Ammon's horn (tissue), 1 donor: ENCODE measurements at places on chromosomes 16 and 17.

DNA sequence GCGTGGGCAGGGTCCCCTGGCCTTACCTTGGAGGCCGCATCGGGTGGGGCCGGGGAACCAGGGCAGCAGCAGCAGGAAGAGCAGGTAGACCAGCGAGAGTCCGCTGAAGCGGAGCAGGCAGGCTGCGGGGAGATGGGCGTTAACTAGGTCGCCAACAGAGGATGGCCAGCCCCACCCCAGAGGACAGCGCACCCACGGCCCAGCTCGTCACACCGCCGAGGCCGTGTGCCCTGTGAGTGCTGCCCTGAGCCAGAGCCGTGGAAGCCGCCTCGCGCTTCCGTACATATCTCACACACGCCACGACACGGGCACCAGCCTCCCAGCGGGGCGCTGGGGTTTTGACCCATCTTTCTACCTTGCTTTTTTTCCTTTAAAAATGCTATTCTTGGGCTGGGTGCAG is 35.7 kb downstream of the PIEZO1 start:
- DNase-seq, result no peak

DNA sequence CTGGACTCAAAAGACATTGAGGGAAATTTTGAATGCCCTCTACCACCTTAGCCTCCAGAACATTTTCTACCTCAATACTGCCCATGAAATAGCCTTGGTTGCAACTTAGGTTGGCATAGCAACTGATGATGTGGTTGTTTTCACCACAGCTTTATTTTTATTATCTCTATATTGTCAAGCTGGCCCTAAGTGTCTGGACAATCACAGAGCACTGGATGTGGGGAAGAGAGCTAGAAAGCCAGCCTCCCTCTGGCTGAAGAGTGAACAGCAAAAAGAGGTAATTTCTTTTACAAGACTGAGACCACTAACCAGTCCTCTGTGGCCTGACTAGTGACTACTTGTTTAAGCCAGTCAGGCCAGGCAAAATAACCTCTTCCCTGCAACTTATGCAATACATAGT is 159.6 kb downstream of the HS3ST2 start:
- no peak for DNase-seq

DNA sequence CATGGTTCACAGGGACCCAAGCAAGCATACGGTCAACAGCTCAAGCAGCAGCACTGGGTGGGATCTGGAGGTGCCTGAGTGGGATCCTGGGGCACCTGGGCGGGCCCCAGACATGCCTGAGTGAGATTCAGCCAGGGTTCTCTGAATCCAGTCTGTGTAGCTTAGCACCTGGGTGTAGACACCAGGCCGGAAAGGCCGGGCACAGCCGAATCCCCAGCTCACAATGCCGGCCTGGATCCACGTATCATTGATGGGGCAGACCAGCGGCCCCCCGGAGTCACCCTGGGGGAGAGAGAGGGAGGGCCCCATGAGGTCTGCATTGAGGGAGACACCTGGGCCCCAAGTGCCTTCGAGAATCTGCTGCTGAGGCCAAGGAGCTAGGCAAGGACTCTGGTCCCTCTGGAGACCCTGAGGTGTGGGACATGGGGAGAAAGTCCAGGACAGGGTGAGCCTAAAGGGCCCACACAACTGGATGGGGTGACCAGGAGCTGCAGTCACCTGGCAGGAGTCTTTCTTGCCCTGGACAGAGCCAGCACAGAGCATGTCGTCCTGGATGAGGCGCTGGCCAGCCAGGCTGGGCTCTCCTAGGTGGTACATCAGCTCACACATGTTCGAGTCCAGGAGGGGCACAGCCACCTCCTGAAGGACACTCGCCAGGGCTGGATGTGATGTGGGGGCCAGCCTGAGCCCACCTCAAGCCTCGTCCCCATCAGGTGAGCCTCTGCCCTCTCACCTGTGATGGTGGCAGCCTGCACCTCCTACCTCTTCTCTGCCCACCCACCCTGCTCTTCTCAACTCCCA is 9.7 kb downstream of the ZG16B start:
- DNase-seq, result no peak

DNA sequence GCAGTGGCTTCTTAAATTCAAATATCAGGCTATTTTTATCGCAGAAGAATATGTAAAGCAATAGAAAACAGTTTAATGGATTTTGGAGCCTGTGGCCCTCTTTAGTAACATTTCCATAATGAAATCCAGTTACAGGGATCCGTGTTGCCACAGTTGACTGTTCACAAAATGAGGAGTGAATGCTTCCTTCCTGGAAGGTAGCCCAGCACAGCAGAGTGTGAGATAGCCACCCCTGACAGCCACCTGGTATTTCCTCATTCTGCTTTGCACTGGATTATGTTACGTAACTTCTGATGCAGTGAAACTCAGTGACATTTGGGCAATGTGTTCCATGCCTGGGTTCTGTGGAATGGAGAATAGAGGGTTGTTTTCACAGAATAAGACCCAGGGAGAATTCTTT is 517.2 kb downstream of the RBFOX1 start:
- peak; percentile 4 for DNase-seq

DNA sequence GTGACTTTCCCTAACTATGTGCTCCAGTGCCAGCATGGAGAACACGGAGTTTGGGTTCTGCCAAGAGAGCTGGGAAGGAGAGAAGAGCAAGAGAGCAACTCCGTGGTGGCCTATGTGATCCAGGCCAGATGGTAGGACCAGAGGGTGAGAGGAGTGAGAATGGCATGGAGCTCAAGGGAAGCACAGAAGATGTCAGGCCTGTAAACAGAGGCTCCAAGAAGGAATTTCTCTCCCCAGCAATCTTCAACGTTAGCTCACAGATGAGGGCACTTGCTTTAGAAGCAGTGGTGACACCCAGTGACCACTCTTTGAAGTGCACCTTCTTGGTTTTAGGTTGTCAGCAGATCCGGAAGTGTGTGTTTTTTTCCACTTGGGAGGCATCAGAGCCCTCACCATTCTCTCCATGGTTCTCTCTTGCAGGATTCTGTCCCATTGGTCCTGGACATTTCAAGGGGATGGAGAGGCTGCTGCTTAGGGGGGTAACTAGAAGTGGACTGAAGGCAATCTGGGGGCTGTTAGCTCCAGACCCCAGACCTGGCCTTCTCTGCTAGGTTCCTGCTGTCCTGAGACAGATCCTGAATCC is 18.1 kb upstream of the TMEM98 start:
- peak; percentile 88 for DNase-seq
